ENCODE measurements at places on chromosomes 1 and 21.

GRCh38 chr1:184935920-184936798 lies 38.1 kb downstream of the NIBAN1 start:
- no peak for DNase-seq

- no peak for DNase-seq
Measured at GRCh38 chr1:32349211-32349708, 13.0 kb downstream of the FAM229A start.

DNA sequence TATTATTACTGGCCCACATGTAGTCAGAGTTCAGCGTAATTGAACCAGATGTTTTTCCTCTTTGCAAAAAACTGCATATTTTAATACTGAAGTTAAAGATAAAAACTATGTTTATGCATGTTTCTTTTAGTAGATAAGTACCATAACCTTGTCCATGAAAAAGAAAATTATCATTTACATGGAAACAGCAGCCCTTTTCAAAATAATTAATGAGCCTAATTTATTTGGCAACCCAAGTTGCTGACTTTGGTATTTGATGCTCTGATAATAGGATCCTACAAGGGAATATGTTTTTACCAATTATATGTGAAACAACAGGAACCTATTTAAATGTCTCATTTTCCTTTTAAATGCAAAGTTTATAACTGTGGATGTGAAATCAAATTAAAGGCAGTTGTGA lies 281.3 kb upstream of the C1orf105 start:
- DNase-seq = no peak

DNA sequence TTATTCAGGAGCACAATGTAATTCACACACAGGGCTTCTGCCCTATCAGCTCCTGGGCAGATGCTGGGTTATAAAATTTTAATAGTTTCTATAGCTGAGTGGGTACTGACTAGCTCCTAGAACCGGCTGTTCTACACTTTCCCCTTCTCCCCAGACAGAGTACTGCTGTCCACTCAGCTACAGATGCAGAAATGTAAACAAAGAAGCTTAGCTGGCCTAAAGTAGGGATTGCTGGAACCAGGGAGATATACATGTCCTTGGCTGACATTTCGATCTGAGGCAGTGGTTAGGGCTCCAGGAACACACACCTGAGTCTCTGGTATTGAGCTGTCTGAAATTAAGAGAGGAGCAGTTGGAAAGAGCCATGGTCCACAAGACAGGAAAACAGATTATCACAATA lies 211.5 kb upstream of the USP24 start:
- DNase-seq = no peak

GRCh38 chr1:116062201-116062600 lies 49.0 kb upstream of the MAB21L3 start:
- no peak for DNase-seq

- no peak for DNase-seq
Measured at GRCh38 chr21:35850029-35850428, 210.3 kb downstream of the SETD4 start.

- no peak for DNase-seq
Measured at GRCh38 chr1:9510130-9510529, 29.1 kb upstream of the SLC25A33 start.

- no peak for DNase-seq
Measured at GRCh38 chr1:76425201-76426145, 350.9 kb downstream of the ST6GALNAC3 start.

DNA sequence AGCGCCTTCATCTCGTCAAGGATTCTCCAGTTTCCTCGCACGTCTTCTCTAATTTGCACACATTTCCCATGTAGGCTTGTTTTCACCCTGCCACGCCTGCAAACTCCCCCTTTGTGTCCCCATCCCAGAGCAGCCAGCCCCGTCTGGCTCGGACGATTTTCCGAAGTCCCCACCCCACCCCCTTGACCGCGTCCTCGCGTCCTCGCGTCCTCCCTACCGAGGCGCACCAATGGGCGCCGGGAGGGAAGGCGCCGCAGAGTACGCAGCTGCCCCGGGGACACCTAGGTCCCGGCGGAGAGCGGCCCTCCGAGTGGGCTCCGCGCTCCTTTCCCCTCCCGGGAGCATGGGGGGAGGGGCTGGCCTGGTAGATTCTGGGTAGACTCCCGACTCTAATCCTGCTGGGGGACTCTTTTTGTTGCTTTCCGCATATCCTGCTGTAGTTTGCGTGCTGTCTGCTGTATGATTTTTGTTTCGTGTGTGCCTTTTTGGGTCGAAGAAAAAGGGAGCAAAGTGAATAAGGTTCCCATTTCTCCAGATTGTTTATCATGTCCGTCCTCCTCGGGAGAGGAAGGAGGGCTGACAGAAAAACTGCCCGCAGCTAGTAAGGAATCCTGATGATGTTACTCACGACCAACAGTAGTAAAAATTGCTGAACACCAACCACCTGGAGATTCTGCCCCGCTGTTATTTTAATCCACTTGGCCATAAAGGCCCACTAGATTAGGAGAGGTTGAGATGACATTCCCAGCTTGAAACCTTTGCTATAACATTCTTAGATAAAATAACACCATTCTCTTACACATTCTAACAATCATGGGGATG lies 1.5 kb downstream of the CACHD1 start:
- DNase-seq = no peak

GRCh38 chr1:202029171-202029665 lies 18.8 kb downstream of the ELF3 start:
- DNase-seq = no peak

DNA sequence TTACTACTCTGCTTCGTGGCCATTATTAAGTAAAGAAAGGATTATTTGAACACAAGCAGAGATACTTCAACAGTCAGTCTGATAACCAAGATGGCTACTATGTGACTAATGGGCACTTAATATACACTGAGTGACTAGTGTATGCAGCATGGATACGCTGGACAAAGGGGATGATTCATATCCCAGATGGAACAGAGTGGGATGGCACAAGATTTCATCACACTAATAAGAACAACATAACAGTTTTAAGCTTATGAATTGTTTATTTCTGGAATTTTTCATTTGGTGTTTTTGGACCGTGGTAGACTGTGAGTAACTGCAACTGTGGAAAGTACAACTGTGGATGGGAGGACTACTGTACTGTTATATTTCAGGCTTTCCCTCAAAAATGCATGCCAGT lies 9.4 kb downstream of the ZCCHC17 start:
- DNase-seq = no peak

DNA sequence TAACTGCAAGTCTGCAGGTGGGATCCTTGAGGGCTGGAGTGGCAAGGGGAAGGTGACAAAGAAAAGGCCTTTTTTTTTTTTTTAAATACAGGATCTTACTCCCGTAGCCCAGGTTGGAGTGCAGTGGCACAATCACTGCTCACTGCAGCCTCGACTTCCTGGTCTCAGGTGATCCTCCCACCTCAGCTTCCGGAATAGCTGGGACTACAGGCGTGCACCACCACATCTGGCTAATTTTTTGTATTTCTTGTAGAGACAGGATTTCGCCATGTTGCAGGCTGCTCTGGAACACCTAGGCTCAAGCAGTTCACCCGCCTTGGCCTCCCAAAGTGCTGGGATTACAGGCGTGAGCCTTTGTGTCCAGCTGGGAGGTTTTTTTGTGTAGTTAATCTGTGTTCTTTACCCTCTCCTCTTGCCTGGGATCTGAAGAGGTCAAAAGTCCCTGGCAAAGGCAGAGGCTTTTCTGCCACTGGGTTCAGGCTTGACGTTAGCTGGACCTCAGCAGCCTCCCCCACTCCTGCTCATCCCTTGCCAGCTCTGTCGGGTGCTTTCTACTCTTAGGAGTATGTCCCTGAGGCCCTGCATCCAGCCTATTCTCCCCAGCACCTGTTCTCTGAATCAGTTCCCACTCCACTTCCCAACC lies 5.2 kb downstream of the IL6R start:
- no peak for DNase-seq

- DNase-seq = no peak
Measured at GRCh38 chr1:43377831-43378230, 10.0 kb upstream of the ELOVL1 start.

- no peak for DNase-seq
Measured at GRCh38 chr1:201279313-201279712, 4.0 kb upstream of the PKP1 start.

- DNase-seq = no peak
Measured at GRCh38 chr1:29121516-29121935, 2.2 kb downstream of the TMEM200B start.

DNA sequence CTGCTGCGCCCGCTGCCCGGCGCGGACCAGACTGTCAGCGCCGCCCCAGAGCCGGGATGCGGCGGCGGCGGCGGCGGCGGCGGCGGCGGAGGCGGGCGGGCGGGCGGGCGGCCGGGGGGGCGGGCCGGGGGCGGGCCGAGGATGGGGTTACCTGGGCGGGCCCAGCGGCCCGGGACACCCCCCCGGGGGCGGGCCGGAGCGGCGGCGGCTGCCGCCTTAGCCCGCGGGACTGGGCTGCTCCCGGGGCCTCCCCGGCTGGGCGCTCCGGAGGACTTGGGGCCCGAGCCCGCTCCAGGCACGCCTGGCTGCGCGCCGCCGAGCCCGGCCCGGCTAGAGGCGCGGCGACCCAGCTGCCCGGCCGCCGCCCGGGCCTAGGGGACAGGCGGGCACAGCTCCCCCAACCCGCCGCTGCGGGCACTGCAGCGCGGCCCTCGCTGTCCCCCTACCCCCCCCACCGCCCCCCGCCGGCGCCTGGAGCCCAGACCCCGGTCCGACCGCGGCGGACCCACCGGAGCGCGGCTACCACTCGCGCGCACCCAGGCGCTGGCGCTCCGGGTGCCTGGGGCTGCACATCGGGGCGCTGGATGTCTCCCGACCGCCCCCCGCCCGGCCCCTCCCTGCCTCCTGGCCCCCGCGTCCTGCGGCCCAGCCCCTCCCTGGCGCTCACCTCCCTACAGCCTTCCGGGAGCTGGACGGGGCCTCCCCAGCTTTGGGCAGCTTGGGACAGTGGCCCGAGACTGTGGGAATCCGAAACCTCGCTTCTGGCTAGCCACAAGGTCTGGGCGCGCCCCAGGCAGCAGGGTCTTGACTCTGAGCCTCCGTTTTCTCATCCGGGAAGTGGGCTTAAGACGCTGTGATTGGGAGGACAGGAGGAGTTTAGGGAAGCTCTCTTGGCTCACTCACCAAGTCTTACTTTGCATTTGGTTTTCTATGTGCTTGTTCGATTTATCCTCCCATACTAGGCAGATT lies at the start of gene WNT4:
WNT4 (minus strand) TSS at position 33 of the 969 bp plus-strand sequence. CDS start 175 bp downstream, outside the sequence.
- no peak for DNase-seq

DNA sequence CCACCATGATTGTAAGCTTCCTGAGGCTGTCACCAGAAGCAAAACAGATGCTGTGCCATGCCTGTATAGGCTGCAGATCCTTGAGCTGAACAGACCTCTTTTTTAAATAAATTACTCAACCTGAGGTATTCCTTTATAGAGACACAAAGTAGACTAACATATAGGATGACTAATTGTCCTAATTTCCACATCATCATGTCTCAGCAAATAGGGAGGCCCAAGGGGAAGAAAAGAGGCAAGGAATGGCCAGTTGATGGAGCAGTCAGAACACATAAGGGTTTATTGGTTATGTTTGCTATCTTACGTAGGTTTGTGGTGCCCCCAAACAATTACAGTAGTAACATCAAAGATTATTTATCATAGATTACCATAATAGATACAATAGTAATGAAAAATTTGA lies 126.2 kb downstream of the RASAL2 start:
- no peak for DNase-seq

DNA sequence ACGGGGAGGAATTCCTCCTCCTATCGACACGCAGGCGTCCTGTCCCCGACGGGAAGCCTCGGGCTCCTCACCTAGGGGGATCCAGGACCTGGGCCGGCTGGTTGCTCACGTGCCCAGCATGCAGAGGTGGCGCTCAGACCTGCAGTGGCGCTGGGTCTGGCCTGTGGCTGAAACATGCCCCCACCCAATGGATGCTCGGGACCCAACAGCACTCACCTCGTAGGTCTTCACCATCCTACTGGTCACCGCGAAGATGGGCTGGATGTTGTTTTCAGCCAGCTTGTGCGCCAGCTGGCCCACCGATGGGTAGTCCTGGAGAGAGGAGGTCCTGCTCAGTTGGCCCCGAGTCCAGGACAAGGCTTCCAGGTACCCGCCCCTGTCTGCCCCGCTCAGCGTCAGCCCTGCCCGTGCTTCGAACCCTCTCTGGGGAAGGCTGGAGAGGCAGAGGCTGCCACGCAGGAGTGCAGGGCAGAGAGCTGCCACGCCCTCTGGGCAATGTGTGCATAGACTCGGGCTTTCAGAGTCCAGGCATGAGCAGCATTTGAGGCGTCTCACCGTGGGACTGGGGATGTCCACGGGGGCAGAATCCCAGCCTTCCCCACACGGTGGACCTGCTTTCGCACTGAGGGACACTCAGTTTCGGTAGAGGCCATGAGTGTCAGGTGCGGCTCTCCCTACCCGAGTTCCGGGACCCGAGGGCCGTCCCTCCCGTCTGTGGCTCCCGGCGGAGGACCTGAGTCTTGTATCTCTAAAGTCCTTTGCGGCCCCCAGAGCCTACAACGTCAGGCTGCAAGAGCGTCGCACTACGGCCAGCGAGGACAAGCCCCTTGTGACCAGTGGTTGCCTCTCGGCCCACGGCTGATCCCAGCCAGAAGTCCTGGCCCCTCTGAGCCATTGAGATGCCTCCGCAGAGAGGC lies 21.6 kb downstream of the ITGB2 start:
- DNase-seq = no peak

DNA sequence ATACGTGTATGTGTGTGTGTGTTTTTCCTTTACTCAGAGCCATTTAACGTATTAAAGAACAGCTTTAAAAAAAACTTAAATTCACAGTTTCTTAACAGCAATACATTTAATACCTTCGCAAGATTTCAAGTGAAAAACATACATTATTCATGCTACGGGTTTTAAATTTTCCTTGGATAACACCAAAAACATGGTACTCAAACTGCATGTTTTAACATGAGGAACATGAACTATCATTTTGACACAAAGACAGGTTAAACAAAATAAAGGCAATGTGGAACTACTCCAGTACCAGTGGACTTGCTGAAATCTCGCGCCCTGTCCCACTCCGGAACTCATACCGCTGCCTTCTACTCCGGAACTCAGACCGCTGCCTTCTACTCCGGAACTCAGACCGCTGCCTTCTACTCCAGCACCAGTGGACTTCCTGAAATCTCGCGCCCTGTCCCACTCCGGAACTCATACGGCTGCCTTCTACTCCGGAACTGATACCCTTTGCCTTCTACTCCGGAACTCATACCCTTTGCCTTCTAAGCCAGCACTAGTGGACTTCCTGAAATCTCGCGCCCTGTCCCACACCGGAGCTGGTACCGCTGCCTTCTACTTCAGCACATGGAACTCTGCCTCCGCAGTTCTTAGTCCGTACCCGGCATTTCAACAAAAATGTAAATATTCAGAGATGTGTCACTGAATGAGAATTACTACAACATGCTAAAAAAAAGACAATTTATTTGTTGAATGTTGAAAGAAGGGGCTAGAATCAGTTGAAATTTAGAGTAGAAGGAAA lies 148.6 kb downstream of the NCAM2 start:
- no peak for DNase-seq

- DNase-seq = no peak
Measured at GRCh38 chr1:166870584-166870983, 5.5 kb downstream of the TADA1 start.

GRCh38 chr1:236002025-236002390 lies 62.9 kb downstream of the NID1 start:
- DNase-seq = no peak

- no peak for DNase-seq
Measured at GRCh38 chr1:87684713-87685205, 356.1 kb downstream of the LMO4 start.

Measured in stimulated activated CD4-positive, alpha-beta T cell treated with anti-CD3 and anti-CD28 coated beads, TNF-alpha, amount 100 ng/mL, for 4 hours (primary cell).